Left lung (tissue), 14 donors: ENCODE measurements at places on chromosomes 3 and 15. TPM values are rescaled to one million over a fixed set of nuclear protein-coding genes. Genes with fewer than 3 reads are reported as not detected.
A peak's percentile ranks its signal among the peaks of the same experiment; 100 is the strongest.

DNA sequence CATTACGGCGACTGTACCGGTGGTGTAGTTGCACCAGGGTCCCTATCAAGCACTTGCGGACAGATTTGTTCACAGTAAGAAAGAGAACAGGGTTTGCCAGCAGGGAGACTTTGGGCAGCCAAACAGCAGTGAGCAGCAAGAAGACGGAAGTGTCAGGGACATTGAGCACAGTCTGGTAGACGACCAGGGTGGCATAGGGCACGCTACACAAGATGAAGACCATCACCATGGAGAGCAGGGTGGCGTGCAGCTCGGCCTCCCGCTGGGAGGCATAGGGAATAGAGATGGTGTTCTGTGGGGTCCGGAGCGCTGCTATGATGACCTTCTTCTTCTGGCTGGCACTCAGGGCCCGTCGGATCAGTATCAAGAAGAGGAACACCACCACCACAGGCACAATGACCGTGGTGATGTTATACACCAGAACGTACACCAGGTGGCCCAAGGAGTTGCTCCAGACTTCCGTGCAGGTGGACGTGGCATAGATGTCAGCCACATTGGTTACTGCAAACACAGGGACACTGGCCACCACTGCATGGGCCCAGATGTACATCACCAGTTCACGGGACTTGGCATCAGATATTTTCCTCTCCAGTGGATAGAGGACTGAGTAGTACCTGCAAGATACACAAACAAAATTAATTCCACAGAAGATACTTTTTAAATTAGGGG, 19.1 kb upstream of the FSIP1 start:
- no peak overlapping the region for H3K27ac ChIP-seq
- H3K27me3 ChIP-seq, result no peaks in the 10 kb centered on the region
- no peaks in the 10 kb centered on the region for H3K36me3 ChIP-seq

DNA sequence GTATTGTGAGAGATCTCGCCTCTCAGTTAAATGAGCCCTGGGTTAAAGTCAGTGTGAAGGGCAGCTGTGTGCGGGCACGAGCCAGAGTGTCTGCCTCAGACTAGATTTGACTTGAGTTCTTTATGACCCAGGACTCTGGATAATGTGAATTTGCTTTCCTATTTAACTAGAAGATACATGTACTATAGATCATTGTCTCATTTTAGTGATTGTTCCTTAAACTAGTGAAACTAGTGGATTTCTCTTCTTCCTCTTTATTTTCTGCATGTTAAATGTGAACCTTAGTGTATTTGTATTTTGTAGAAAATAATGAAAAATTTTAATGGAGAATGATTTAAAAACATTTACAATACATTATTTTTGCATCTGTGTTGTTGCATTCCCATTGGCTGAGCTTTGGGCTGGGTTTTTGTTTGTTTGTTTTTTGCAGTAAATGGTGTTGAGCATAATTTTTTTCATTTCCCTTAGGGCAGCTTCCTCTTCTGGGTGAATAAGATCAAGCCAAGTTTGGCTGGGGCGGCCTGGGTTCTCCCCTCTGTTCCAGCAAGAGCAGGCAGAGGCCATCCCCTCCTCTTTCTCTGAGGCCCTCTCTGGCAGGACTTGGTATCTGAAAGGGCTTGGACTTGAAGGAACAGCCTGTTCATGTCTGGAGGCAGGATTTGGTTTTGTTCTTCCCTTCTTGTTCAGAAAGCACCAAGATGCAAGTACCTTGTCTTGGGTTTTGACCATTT, 15.0 kb downstream of the GCSAM start:
- no peaks in the 10 kb centered on the region for H3K27me3 ChIP-seq
- H3K4me1 ChIP-seq, result peaks cover 5% of the 10 kb centered on the region
- H3K36me3 ChIP-seq, result no peaks in the 10 kb centered on the region

DNA sequence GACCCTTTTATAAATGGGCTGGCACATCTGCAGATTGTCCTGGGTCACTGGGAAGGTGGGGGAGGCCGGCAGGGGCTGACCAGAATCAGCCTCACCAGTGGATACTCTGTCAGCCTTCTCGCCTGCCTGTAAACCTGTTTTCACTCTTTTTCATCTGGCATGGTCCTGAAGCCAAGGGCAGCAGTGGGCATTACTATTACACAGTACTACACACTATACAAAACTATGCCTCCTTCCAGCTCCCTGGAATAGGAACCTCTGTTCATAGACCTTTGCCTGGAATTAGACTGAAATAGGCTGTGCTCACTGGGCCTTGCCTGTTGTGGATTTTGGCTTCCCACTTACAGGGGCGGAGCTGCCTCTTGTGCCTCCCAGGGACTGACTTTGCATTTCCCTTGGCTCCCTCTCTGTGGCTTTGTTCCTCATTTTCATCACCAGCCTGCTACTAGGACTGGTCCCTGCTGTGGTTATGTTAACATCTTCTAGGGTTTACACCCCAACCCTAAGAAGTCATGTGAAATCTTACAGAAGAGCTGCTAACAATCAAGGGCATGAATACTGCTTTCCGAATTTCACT, 120.7 kb downstream of the FNDC3B start:
- H3K27ac ChIP-seq, result peak overlapping the region; percentile 50
- peaks cover 24% of the 10 kb centered on the region for H3K4me1 ChIP-seq
- no peak for DNase-seq
- no peak overlapping the region for H3K4me3 ChIP-seq

TM4SF4 gene
- total RNA-seq, result 1.3 TPM

LRRC57 gene
- total RNA-seq, result 26.7 TPM

DNA sequence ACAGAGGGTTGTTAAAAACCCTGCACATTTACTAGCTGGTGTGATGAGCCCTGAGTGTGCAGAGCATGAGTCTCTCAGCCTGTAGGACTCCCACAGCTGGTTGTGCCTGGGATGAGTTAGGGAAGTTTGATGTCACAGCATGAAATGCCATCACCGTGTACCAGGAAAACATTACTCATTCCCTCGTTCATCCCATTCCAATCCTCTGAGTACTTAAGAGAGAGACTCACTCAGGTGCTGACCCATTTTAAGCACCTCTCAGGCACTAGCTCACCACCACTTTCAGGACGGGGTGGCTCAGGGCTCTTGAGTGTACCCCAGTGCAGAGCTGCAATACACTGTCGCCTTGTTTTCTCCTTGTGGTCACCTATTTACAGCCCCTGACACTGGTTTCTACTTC, 18.7 kb downstream of the MGLL start:
- no peaks in the 10 kb centered on the region for H3K4me1 ChIP-seq
- H3K36me3 ChIP-seq, result peaks cover 18% of the 10 kb centered on the region
- no peaks in the 10 kb centered on the region for H3K27me3 ChIP-seq
- H3K27ac ChIP-seq, result no peak overlapping the region

HCN4 gene
- total RNA-seq, result 0.09 TPM

GRCh38 chr3:168127466-168127865, 31.7 kb upstream of the GOLIM4 start:
- no peak overlapping the region for H3K4me3 ChIP-seq
- H3K36me3 ChIP-seq, result no peaks in the 10 kb centered on the region
- peaks cover 6% of the 10 kb centered on the region for H3K4me1 ChIP-seq
- H3K27ac ChIP-seq, result no peak overlapping the region

DNA sequence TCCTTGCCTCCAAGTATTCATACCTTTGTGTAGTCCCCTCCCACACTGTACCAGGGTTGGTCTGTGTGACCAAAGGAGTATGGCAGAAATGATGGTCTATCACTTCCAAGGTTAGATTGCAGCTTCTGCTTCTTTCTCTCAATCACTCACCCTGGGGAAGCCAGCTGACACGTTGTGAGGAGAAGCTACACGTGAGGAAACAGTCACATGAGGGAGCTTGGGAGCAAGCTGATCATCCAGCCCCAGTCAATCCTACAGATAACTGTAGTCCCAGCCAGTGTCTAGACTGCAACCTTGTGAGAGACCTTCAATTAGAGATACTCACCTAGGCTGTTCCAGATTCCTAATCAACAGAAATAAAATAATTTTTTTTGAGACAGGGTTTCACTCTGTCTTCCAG, 6.2 kb upstream of the ZNF774 start:
- no peaks in the 10 kb centered on the region for H3K27me3 ChIP-seq
- H3K27ac ChIP-seq, result no peak overlapping the region
- peaks cover 34% of the 10 kb centered on the region for H3K4me1 ChIP-seq
- DNase-seq, result peak; percentile 45
- H3K36me3 ChIP-seq, result no peaks in the 10 kb centered on the region

DNA sequence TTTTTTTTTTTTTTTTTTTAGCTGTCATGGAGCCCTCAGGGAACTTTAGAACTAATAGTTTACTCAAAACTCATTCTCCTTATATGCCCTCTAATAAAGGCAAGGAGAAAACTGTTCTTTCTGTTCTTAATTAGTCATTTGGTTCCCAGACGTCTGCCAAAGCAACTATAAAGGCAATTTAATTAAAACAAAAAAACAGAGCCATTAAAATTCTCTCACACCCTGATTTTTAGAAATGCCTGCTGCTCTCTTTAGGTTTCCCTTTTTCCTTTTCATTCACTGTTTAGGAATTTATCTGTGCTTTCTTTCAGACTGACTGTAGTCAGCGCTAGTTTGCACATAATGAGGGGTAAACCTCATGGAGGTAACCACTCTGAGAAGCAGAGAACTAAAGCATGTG, 463.6 kb upstream of the THRB start:
- no peak overlapping the region for H3K27ac ChIP-seq
- no peak for DNase-seq
- no peaks in the 10 kb centered on the region for H3K4me1 ChIP-seq
- no peaks in the 10 kb centered on the region for H3K36me3 ChIP-seq

DNA sequence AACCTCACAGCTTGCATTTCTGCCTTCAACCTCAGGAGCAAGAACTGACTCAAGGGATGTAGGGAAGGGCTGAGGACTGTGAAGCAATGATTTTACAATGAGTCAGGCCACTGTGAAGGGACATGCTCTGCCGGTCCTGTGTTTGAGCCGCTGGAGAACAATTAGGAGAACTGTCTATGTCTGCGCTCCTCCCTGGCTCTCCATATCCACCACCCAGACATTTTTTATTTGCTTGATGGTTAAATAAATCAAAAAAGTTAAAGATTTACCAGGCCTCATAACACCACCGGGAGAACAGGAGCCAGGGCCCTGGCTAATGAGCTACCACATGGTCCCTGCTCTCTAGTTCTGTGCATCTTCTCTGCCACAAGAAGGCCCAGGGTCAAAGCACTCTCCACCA, 29.6 kb downstream of the SEC61A1 start:
- DNase-seq, result peak; percentile 25
- H3K36me3 ChIP-seq, result peaks cover 72% of the 10 kb centered on the region
- H3K27me3 ChIP-seq, result no peaks in the 10 kb centered on the region
- peaks cover 14% of the 10 kb centered on the region for H3K4me1 ChIP-seq
- H3K4me3 ChIP-seq, result no peak overlapping the region
